ENCODE measurements at places on chromosomes 5 and 9.

DNA sequence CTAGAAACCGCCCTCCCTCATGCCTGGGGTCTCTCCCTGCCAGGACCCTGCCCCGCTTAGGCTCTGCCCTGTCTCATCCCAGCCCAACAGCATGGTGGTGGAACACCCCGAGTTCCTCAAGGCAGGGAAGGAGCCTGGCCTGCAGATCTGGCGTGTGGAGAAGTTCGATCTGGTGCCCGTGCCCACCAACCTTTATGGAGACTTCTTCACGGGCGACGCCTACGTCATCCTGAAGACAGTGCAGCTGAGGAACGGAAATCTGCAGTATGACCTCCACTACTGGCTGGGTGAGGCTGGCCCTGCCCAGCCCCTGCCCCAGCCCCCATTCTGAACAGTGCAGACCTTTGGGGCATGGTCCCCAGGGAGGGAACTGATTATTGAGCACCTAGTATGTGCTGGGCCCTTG is 33.9 kb downstream of the GSN start:
- no peak for DNase-seq

DNA sequence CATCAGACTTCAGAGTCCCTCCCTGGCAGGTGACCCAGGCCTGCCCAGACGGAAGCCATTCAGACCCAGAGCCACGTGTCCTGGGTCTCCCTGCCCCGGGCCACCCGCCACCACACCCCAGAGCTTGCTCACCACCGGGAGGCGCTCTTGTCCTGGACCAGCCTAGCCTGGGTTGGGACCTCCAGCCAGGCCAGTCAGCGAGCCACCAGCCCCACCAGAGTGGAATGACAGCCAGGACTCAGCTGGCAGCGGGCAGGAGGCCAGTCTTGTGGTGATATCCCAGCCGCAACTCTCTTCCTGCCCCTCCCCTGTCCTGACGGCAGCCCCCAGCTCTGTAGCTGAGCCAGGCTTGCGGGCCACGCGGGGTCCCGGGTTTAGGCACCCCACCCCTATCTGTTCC is 1.7 kb upstream of the PTGDS start:
- DNase-seq, result peak; percentile 28

GRCh38 chr5:82698026-82698425 is 379.2 kb downstream of the TMEM167A start:
- DNase-seq, result no peak

DNA sequence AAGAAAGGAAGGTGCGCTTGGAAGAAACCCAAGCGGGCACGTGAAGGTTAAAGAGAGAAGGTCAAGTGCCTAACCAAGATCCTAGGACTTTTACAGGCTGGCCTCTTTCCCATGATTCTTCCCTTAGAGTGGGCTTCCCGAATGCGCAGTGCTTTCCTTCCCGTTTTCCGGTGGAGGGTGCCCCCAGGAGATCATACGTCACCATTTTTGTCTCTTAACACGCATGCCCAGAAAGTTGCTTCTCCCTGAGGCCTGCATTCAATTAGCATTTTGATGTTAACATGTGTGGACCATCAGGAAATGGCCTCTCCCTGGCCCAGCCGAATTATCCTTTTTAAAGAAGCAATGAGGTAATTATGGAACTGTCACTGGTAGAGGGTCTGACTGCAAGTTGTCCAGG is 1.9 kb upstream of the RUSC2 start:
- DNase-seq, result no peak

DNA sequence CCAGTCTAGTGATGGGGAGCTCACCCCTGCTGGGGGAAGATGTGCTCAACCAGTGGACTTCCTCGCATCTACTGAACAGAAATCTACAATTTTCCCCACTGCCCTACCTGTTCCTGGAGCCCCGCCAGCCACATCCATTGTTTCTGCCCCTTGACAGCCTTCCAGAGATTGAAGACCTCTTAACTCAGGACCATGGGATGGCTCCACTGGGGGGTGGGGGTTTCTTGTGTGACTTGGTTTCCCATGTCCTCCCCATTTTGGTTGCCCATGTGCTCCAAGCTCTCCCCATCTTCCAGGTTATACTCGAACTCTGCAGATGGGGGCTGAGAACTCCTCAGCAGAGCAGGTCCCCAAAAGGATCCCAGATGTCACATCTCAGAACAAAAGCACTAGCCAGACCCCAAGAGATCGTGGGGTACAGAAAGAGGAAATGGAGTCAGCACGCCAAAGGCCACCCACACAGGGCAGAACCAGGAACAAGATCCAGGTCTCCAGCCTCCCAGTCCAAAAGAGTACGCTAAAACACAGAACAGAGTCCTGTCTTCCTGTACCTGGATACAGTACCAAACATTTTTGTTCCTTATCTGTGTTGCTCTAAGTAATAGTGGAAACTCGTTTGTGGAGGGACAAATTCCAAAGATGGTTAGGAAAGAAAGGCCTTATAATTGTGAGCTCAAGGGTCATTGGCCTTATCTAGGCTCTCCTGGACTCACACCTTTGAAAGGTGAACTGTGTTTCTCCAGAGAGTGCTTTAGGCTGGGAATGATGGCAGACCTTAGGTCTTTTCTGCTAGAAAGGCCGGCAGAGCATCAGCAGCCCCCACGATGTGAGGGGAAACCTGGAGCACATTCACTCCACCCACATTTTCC is 15.8 kb downstream of the CORO2A start:
- DNase-seq, result no peak

DNA sequence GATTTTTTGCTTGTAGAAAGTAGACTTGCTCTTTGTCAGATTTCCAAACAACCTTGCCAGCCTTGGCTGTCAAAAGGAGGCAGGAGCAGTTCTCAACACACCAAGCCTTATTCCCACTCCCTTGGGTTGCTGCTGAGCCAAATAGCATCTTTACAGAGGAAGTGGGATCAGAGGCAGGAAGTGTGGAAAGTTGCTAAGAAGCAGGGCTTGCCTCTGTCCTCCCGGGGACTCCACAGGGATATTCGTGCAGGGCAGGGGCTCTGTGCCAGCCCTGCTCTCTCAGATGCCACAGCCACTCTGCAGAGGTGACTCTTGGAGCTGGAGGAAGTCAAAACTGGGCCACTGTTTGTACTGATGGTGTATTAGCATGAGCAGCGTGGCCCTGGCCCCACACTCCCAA is 24.3 kb downstream of the PTPDC1 start:
- DNase-seq, result no peak

DNA sequence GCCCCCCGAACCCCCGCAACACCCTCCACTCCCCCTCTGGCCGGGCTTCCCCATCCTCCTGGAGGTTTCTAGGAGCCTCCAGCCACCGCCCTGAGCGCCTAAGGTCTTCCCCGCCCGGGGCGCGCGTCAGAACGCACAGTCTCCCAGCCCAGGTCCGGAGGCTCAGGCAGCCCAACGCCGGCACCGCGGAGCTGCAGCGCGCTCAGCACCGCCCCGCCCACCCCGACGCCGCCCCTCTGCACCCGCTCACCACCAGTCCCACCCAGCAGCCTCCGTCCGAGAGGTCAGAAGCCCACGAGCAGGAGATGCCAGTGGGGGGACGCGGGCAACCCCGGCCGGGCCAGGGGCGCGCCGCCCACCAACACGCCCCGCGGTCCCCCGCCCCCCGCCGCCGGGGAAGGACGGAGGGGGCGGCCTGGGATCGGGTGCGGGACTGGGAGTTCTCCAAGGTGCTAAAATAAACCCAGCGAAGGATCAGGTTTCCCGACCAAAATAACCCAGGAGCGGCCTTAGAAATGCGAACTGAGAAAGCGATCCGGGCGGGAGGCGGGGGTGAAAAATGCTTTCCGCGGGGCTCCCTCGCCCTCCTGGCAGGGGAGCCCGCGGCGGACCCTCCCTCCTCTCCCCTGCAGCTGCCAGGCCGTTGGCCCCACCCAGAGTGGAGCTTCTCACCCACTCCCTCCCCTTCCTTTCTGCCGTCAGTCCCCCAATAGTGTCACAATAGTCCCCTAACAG is 6.5 kb upstream of the FAM78A start:
- DNase-seq, result no peak

DNA sequence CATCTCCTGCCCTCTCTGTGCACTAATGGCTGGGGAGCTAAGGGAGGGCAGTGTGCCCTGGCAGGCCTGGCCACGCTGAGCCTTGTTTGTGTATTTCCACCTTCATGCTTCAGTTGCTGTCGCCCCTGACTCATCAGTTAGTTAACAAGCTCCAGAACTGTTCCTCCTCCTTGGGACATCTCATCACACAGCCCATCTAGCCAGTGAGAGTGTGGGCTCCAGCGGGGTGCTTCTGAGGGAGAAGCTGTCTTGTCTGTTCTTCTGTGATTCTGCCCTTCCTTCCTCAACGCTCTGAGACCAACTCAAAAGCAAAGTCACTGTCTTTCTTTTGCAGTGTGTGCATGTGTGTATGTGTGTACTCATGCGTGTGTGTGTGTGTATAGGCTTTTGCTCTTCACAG is 58.3 kb upstream of the CPEB4 start:
- DNase-seq, result peak; percentile 80

DNA sequence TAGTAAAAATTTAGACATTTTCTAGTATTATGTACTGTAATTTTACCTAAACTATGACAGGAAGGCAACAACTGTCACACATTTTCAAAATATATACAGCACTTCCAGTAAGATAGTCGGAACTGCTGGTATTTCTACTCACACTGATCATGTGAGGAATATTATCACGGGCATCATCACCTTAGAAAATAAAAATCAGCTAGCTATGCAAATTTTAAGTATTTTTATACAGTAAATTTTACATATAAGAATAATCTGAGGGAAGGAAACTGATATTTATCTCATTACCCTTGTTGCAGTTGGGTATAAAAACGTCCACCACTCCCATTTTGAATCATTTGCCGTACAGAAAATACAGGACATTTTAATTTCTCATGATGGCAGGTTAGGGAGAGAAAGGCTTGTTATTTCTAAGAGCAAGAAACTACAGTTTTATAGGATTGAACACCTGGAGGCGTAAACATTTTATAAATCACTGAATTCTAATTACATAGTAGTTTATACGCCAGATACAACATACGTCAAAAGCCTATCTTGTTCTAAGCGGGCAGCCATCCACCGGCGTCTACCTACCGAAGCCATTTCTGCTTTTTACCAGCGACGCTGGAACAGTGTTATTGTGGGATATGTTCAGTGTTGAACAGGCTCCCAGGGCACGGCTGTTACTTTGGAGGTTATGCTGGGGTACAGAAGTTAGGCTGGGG is 729 bp upstream of the TNPO1 start:
- no peak for DNase-seq

DNA sequence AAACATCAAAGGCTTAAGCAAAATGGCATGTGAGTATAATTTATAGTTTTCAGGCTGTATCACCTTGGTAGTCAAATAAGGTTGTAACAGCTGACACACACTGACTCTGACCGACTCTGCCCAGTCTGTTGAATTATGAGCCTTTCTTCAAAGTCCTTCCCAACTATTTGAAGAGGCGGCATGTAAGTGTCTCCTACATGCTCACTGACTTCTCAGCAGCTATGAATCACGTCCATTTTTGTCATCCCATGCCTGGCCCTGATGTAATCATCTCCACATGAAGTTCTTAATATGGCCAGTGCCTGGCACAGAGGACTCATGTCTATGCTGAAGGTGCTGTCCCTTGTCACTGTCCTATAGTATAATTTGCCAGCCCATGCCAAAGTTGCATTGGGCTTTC is 5.1 kb upstream of the PTBP3 start:
- no peak for DNase-seq

DNA sequence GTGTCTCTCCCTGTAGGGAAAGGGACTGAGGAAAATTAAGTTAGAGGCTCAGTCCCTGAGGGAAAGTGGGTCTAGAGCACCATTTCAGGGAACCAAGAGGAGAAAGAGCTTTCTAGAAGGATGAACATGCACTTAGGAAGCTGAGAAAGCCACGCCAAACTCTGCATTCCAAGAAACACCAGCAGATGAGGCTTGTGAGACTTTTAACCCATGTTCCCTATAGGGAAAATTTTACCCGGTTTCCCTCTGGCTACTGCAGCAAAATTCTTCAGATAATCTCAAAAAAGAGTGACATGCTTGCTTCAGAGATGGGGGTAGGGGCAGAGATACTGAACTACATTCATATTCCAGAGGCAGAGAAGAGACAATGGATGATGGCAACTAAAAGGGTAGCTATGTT is 8.6 kb downstream of the TLN1 start:
- DNase-seq, result no peak

DNA sequence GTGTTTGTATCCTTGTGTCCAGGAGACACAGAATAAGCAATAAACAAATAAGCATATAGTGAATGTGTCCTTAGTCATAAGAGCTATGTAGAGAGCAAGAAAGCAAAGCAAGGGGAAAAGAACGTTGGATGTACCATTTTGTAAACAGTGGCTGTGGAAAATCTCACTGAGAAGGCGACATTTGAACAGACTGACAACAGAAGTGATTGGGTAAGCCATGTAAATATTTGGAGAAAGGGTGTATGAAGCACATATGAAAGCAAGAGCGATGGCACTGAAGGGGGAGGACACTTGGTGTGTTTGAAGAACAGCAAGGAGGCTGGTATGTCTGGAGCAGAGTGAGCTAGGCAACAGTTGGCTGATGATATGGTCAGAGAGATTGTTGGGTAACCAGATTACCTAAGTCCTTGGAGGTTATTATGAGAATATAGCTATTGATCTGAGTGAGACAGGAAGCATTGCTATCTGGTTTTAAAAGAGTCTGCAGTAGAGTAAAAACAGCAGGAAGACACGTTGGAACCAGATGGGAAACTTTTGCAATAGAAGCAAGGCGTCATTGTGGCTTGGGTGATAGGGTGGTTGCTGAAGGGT is 115.5 kb upstream of the IL7R start:
- no peak for DNase-seq

- no peak for DNase-seq
Measured at GRCh38 chr9:81782313-81782995, 93.1 kb upstream of the TLE1 start.

GRCh38 chr5:162699361-162699760 is 631.8 kb downstream of the GABRG2 start:
- no peak for DNase-seq

DNA sequence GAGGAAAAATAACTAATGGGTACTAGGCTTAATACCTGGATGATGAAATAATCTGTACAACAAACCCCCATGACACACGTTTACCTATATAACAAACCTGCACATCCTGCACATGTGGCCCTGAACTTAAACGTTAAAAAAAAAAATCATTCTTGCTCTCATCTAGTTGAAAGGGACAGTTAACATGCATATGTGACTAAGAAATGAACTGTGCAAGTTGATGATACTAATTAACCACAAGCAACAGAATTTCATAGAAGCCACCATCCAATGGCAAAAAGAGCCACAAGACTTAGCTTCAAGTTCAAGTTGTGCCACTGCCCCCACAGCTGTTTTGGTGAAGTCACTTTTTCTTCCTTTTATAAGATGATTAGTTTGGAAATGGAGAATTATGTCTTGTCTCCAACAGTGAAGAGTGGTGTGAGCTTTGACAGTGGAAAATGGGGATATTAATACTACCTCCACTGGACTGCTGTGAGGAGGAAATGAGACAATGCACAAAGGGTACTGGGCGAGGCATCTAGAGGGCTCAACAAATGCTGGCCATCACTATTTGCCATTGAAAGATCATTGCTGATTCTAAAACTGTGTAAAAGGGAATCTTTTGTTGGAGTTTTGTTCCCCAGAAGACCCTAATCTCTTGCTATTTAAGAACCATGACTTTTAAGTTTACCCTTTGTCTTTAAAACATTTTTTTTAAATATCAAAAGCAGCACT is 202.1 kb downstream of the EBF1 start:
- no peak for DNase-seq

- peak; percentile 59 for DNase-seq
Measured at GRCh38 chr9:95266649-95267048, 50.9 kb downstream of the FANCC start.
